ENCODE measurements at places on chromosomes 7 and 10. TPM values are rescaled to one million over a fixed set of nuclear protein-coding genes. Genes with fewer than 3 reads are reported as not detected.
A peak's percentile ranks its signal among the peaks of the same experiment; 100 is the strongest.

The NUTM2E gene
- total RNA-seq = not detected

- no peak for DNase-seq
Observed at GRCh38 chr7:94109556-94109955, 105.4 kb upstream of the BET1 start.

The CNPY1 gene
- not detected for total RNA-seq

The VCL gene
- total RNA-seq = 84.9 TPM

DNA sequence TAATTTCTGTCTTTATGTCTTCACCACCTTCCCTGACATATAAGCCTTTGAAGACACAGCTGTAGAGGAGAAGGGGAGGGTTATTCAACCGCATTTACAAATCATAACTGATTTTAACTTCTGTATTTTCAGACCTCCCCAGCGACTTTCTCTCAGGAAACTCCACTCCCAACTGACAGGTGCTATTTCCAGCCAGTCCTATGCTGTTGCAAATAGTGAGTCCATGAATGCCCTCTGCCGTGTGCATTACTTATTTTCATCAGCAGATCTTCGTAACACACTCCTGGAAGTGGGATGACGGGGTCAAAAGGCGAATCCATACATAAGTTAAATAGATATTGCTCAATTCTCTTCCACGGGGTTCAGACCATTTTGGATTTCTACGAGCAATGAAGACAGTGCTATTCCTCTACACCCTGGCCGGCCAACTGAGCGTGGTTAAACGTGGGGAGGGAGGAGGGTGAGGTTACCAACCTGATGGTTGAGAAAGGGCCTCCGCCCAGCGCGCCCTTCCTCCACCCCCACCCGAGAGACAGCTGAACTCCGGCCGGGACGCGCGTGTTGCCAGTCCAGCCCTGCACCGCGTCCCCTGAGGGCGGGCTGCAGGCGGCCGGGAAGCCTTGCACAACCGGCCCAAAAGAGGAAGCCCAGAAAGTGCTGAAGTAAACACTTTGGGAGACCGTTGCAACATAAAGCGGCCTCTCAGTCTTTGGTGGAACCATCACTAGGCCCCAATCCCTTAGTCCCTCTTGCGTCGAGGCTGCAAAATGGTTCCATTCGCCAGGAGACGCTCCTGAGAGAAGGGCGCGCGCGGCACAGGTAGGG lies at the start of gene APBB1IP:
Gene APBB1IP, plus strand, starts transcription at position 705 of the 825 bp plus-strand sequence. CDS start 53,986 bp downstream, outside the sequence.
- DNase-seq = no peak

The SPAM1 gene
- not detected for total RNA-seq

The SLC18A3 gene
- total RNA-seq = not detected

The DPYSL4 gene
- total RNA-seq = 0.79 TPM

GRCh38 chr7:83524277-83525075 lies 124.5 kb downstream of the SEMA3E start:
- no peak for DNase-seq

DNA sequence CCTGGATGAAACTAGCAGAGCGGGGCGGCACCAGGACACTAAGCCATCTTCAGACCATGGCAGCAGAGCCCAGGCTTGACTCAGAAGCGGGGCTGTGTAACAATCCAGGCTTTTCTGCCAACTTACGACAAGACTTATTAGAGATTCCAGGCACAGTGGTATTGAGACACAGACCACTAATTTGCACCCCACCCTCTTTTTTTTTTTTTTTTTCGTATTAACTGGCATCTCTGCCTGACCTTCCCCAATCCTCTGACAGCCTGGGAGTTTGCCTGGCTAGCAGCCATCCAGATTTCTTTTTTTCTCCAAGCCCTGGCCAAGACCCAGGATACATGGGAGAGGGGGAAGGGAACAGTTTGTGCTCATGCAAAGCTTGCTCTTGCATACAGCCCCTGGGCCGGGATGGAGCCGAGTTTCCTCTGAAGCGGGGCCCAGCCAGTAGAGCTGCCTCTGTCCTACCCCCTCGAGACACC lies 182.4 kb downstream of the PLXNA4 start:
- DNase-seq = no peak

- no peak for DNase-seq
Observed at GRCh38 chr7:140260352-140261104, 83.7 kb upstream of the KDM7A start.

GRCh38 chr10:43861966-43862751 lies 213.5 kb upstream of the ZNF32 start:
- DNase-seq = no peak

GRCh38 chr10:93746844-93747284 lies 10.9 kb upstream of the LGI1 start:
- DNase-seq = no peak

GRCh38 chr7:41107330-41107937 lies 595.5 kb downstream of the INHBA start:
- no peak for DNase-seq

The LRGUK gene
- total RNA-seq = 0.16 TPM

- DNase-seq = no peak
Observed at GRCh38 chr10:63865210-63865609, 344.0 kb downstream of the REEP3 start.

The NPSR1 gene
- total RNA-seq = not detected

GRCh38 chr7:74141705-74142104 lies 32.5 kb upstream of the EIF4H start:
- no peak for DNase-seq

DNA sequence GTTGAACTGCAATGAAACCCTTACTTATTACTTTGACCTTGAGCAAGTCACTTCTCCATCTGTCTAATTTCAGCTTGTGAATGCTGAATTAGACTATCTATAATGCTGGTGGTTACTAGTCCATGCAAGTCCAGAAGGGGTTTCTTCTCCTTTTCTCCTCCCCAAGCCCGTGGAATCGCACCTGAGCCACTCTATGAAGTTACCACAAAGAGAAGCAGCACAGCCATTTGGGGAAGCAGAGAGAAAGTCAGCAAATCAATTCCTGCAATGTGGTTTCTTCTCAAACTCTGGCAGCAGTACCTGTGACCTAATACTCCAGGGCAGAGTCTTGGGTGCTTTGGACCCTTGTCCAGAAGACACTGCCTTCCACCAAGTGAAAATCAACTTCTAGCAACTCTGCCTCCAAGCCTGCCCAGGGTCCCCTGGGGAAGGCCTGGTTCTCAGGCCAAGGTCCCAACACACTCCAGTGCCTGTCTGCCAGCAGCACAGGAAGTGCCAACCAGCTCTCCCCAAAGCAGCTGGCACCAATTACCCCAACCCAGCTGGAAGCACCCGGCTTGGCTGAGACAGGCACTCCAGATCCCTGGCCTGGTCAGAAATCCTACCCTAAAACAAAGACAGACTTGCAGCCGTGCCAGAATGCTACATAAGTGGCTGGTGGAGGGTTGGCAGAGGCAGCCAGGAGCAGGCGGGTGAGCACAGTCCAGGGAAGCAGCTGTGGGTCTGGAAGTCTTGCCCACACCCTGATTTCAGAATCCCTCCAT lies 200.3 kb downstream of the LSM5 start:
- DNase-seq = no peak

GRCh38 chr10:43822631-43823580 lies 174.2 kb upstream of the ZNF32 start:
- no peak for DNase-seq

The BICC1 gene
- 23.3 TPM for total RNA-seq

GRCh38 chr7:31857172-31857571 lies 170.2 kb downstream of the PPP1R17 start:
- no peak for DNase-seq

The PCGF5 gene
- total RNA-seq = 41.0 TPM

The ZNF239 gene
- 1.3 TPM for total RNA-seq

- DNase-seq = no peak
Observed at GRCh38 chr7:41201021-41201420, 501.9 kb downstream of the INHBA start.

The AKR1D1 gene
- total RNA-seq = not detected

DNA sequence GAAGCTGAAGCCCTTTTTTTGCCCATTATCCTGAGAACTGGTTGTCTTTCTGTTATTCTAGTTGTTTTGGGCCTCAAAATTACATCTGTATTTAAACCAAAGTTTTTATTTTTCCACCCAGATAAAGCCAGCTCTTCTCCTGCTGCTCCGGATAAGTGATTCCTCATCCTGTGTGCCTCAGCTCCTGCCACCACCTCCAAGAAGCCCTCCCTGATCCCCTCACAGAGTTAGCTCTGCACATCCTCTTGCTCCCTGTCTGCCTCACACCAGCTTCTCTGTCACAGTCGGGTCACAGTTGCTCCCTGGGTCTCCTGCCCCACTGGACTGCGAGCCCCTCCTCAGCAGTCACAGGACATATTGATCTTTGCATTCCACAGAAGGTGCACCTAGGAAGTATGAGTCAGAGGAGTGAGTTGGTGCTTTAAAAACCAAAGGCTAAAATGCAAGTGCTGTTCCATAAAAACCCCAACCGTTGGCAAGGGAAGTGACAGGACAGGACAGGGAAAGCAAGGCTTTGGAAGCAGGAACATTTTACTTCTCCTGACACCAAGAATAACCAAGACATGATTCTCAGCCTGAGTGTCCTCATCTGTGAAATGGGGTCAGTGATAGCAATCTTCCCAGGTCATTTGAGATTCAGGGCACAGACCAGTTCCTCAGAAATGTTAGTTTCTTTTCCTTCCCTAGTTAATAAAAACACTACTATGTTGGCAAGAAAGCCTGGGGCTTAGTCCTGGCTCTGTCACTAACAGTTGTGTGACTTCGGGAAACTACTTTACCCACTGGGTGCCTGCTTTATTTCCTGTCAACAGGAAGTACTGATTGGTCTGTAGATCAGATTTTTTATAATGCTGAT lies 36.5 kb upstream of the EEPD1 start:
- DNase-seq = no peak

DNA sequence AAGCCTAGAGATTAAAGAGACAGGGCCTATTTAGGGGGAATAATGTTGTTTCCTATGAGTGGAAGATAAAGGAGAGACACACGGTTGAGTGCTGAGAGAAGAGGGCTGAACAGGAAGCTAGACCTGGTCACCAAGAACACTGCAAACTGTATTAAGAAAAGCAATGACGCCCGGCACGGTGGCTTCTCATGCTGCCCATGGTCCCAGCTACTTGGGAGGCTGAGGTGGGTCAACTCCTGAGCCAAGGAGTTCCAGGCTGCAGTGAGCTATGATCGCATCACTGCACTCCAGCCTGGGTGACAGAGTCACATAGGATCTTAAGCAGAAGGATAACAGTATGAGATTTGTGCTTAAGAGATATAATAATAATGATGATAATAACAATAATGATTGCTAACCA lies 19.7 kb upstream of the OTUD1 start:
- no peak for DNase-seq

- no peak for DNase-seq
Observed at GRCh38 chr7:14858866-14859265, 43.7 kb downstream of the DGKB start.

GRCh38 chr10:122019414-122019975 lies 30.5 kb downstream of the TACC2 start:
- DNase-seq = no peak

DNA sequence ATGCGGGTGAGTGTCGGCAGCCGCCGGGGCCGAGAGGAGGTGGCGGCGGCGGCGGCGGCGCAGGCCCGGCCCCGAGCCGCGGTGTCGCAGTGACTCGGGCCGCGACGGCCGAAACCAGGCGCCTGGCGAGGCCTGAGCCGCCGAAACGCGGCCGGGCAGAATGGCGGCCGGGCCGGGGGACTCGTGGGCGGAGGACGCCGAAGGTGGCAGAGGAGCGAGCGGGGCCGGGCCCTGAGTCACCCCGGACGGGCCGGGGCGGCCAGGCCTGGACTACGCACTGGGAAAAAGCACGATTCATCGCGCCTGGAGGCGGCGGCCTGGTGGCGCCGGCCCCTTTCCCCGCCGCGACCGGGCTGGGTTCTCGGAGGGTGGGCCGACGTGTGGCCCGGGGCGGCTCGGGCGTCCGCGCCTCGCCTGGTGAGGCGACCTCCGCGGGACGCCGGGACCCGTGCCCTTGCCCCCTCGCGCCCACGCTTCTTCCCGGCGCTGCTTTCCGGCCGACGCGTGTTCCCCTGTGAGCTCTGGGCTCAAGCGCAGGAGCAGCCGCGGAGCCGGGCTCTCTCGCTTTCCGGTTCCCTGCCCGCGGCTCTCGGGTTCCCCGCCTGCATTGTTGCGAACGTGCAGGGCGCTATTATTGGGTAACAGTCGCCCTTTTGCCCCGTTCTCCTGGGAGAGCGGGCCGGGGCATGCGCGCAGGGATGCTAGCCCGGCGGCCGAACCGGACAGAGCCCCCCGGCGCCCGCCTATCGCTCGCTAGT lies 500 bp downstream of the CUL1 start:
- peak; percentile 53 for DNase-seq

- no peak for DNase-seq
Observed at GRCh38 chr10:35638101-35638500, 4.0 kb downstream of the FZD8 start.

DNA sequence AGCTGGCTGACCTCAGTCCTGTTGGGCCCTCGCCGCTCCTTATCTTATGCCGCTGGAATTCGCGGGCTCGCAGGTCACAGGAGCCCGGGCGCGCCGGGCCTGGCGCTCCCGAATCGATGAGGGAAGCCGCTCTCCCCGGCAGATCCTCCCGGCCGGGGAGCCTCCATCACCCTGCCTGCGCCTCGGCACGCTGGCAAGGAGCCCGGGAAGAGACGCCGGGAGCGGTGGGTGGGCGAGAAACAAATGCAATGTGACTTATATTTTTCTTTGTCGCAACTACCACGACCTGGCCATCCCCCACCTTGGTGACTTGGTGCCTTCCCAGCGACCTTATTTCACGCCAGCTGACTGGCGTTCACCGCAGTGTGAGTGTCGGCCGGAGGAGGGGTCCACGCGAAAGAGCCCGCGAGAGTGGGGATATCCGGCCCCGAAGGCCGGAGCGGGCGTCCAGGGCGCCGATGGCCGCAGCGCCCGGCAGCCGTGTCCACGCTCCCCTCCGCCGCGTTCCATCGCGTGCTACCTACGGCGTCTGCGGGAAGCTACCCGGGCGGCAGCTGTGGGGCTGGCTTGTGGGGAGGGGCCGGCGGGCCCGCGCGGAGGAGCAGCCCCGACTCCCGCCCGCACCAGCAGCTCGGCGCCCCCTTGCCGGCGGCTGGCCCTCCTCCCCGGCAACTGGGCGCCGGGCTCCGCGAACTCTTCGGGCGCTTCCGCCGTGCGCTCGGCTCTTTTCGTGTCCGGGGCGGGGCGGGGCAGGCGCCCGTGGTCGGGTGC lies 494 bp upstream of the BMPR1A start:
- DNase-seq = peak; percentile 65

The STEAP1B gene
- total RNA-seq = 1.3 TPM

DNA sequence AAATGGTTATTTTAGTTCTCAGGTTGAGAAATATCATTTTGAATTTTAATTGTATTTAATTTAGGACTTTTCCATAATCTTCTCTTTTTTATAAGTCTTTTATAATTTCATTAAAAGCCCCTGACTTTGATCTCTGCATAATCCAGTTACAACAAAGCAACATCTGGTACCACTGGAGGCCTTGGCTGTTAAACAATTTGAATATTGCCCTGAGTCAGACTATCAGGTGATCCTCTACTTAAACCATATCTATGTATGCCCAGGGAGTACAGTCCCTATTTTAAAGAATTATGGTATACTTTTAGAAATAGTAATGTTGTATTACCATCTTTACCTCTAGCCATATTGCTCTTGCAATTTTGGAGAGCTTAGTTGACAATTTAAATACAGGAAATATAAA lies 119.1 kb downstream of the MAGI2 start:
- DNase-seq = no peak

- DNase-seq = no peak
Observed at GRCh38 chr10:27716521-27716920, 29.1 kb downstream of the MKX start.
